ENCODE measurements at places on chromosomes 7 and 10.

- no peak for DNase-seq
Measured at GRCh38 chr10:43693602-43694001, 44.9 kb upstream of the ZNF32 start.

GRCh38 chr10:50946991-50947781 lies 61.8 kb upstream of the A1CF start:
- no peak for DNase-seq

GRCh38 chr10:121574519-121575166 lies 23.6 kb downstream of the FGFR2 start:
- DNase-seq = no peak

DNA sequence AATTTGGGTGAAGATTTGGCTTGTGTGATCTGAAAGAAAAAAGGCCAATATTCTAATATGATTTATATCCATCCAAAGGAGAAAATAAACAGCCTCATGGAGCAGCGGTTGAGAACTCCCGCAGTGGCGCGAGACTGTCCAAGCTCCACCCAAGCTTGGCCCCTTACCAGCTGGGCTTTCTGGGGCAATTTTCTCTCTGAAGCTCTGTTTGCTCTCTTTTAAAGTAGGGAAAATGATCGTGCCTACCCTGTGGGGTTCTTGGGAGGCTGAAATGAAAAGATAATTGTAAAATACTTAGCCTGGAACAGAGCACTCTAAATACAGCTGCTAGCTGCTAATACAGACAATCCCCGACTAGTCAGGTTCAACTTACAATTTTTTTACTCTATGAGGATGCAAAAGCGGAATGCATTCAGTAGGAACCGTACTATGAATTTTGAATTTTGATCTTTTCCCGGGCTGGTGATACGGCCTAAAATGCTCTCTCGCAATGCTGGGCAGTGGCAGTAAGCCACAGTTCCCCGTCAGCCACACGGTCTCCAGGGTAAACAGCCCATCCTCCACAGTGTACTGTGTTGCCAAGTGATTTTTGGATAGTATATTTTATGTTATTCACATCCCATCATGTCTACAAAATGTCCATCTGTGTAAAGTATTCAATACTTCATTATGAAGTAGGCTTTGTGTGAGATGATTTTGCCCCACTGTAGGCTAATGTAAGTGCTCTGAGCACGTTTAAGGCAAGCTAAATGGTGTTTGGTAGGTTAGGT lies 137.7 kb downstream of the CHN2 start:
- no peak for DNase-seq
